AG20443 (cell line): ENCODE measurements at places on chromosomes 12 and 14.

GRCh38 chr14:96727491-96727890 lies 69.7 kb upstream of the VRK1 start:
- DNase-seq: no peak

DNA sequence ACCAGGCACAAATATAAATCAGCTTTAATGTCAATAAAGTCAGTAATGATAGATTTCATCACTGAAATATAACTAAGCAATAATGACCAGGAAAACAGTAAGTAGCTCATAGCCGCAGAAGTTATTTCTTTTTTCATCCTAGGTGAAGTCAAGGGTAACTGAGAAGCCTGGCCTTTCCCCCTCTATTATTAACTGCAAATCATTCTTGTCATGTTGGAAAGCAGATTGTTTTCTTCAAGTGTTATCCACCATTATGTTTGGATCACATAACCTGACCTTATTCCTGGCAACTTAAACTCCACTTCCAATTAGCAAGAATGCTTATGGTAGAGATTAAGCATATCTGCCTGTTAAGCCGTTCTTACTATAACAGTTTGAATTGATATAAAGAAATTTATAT lies 603.4 kb upstream of the FOXG1 start:
- DNase-seq: no peak

GRCh38 chr12:7081037-7081436 lies 11.2 kb downstream of the C1R start:
- DNase-seq: no peak

DNA sequence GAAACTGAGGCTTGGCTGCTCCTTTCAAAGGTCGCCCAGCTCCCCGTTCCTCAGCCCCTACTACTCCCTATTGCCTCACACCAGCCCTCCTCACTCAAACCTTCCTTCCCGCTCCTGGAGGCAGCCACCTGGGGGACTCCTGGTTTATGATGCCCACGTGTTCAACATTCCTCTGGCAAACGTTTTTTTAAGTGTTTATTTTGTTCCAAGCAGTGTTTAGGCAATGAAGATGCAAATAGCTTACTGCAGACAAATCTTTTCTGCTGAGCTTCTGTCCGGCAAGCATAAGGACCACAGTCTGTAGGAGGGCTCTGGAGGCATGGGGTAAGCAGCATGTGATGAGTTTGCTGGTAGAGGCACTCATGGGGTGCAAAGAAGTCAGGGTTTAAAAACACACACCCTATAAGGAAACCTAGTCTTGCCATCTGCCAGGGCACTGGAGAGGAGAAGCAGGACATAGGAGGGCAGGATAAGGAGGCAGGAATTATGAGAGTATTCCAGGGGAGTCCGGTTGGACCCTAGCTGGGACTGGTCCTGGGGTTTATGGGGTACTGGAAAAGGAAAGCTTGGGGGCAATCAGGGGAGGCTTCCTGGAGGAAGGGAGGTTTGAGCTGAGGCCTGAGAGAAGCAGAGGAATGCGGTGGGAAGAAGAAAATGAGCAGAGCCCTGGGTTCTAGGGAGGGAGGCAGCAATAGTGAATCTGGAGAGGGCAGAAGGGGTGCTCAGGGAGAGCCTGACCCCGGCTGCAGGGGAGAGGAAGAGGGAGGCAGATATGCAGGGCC lies 123.3 kb downstream of the NCOR2 start:
- no peak for DNase-seq

DNA sequence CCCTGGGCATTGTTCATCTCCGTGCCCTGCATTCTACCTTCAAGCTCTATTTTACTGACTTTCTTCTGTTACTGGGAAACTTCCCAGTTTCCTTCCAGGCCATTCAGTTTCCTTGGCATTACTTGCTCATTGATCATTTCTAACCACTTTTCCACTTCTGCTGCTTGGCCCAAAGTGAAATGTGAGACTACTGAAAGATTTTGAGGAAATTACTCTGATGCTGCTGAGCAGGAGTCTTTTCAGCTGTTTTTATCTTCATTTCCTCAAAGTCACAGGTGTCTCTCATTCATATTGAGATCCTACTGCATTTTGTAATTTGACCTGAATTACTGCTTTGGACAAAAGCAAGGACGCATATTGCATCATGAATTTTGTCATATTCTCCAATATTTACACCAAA lies 26.4 kb upstream of the DBX2 start:
- DNase-seq: no peak

GRCh38 chr12:2793561-2793960 lies 1.2 kb upstream of the FKBP4 start:
- no peak for DNase-seq

- DNase-seq: no peak
Measured at GRCh38 chr12:91982946-91983345, 162.7 kb downstream of the BTG1 start.

DNA sequence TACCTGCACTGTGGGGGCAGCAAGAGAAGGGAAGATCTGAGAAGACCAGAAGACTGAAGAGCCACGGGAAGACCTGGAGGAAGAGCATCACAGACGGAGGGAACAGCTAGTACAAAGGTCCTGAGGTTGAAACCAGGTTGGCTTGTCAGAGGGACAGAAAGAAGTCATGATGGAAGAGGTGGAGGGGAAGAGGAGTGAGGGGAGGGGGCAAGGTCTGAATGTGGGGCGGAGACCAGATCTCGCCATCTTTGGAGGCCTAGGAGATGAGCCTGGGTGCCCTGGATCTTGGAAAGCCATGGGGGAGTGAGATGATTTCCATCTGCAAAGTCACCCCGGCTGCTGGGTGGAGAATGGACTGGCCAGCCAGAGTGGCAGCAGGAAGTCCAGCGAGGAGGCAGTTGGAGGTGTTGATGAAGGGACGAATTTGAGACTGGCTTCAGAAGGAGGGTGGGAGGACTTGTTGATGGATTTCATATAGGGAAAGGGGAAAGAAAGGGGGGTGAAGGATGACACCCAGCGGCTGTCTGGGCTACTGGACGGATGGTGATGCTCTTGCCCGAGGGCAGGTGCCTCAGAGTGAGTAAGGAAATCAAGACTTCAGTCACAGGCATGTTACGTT lies 14.6 kb upstream of the UBC start:
- no peak for DNase-seq

DNA sequence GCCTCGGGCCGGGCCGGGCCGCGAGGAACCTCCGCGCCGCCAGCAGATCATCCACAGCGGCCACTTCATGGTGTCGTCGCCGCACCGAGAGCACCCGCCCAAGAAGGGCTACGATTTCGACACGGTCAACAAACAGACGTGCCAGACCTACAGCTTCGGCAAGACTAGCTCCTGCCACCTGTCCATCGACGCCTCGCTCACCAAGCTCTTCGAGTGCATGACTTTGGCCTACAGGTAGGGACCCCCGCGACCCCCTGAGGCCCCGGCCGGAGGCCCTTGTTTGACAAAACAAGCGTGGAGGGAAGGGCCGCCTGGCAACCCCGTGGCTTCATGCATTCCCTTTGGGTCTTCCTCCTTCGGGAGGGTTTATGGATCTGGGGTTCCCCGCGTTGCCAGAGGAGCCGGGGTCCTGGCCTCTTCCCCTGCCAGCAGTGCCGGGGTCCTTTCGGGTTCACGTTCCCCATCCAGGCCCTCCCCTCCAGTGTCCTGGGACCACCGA lies 526 bp downstream of the MLXIP start:
- DNase-seq: peak; percentile 41
